Vagina (tissue), 2 donors: ENCODE measurements at places on chromosomes 12 and 14. TPM values are rescaled to one million over a fixed set of nuclear protein-coding genes. Genes with fewer than 3 reads are reported as not detected.

The LRRK2 gene
- 37.1 TPM for total RNA-seq

DNA sequence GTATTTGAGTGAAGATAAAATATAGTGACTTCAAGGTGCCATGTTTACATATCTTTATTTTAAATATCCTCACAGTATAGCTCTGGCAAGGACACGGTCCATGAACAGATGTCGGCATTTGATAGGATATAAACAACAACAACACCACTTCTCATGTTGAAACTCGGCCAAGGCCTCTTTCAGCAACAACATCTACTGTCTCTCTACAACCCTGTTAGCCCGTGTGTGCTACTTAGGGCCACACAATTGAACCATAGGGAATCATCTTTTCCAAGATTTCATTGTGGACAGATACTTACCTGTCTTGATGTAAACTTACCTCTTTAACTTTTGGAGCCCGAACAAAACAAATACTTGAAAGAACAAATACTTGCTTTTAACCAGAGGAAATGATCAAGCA lies 168.7 kb upstream of the SSTR1 start:
- no peak overlapping the region for H3K4me3 ChIP-seq
- H3K4me1 ChIP-seq: no peaks in the 10 kb centered on the region
- no peaks in the 10 kb centered on the region for H3K27me3 ChIP-seq
- H3K27ac ChIP-seq: no peak overlapping the region
- no peaks in the 10 kb centered on the region for H3K36me3 ChIP-seq

GRCh38 chr14:60736494-60736893 lies 1.9 kb downstream of the MNAT1 start:
- H3K36me3 ChIP-seq: no peaks in the 10 kb centered on the region
- no peak overlapping the region for H3K4me3 ChIP-seq
- H3K27ac ChIP-seq: no peak overlapping the region
- H3K4me1 ChIP-seq: peaks cover 23% of the 10 kb centered on the region
- H3K27me3 ChIP-seq: no peaks in the 10 kb centered on the region

DNA sequence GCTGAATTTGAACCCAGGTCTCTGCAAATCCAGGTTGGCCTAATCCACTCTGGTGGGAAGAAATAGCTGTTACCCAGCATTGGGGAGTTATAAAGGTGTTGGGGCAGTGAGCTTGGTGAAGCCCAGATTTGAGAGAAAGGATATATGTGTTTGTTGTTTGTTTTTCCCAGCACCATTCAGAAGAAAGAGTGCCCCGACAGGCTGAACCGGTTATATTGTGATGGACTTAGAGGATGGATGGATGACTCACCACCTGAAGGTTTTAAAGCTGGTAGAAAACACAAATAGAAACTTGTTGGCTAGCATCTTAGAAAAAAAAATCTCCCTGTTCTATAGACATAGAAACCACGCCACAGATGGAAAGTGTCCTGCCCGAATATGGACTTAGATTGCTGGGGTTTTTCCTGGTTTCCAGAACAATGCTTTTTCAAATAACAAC lies 404.6 kb downstream of the MED13L start:
- no peaks in the 10 kb centered on the region for H3K36me3 ChIP-seq
- H3K4me3 ChIP-seq: no peak overlapping the region
- DNase-seq: no peak
- H3K4me1 ChIP-seq: peaks cover 7% of the 10 kb centered on the region
- no peak overlapping the region for H3K27ac ChIP-seq

- DNase-seq: no peak
- no peak overlapping the region for H3K4me3 ChIP-seq
- H3K4me1 ChIP-seq: no peaks in the 10 kb centered on the region
- no peaks in the 10 kb centered on the region for H3K27me3 ChIP-seq
Observed at GRCh38 chr14:29233188-29233587, 466.6 kb downstream of the FOXG1 start.

GRCh38 chr12:65305346-65305950 lies 27.0 kb downstream of the MSRB3 start:
- peaks cover 26% of the 10 kb centered on the region for H3K4me1 ChIP-seq
- H3K36me3 ChIP-seq: no peaks in the 10 kb centered on the region
- no peak for DNase-seq
- H3K27ac ChIP-seq: no peak overlapping the region

- H3K4me3 ChIP-seq: no peak overlapping the region
- H3K36me3 ChIP-seq: no peaks in the 10 kb centered on the region
- DNase-seq: no peak
- no peak overlapping the region for H3K27ac ChIP-seq
- H3K4me1 ChIP-seq: peaks cover 10% of the 10 kb centered on the region
Observed at GRCh38 chr14:90545966-90546751, 149.3 kb downstream of the CALM1 start.
